ACHN (cell line): ENCODE measurements at places on chromosomes 16 and 17.

DNA sequence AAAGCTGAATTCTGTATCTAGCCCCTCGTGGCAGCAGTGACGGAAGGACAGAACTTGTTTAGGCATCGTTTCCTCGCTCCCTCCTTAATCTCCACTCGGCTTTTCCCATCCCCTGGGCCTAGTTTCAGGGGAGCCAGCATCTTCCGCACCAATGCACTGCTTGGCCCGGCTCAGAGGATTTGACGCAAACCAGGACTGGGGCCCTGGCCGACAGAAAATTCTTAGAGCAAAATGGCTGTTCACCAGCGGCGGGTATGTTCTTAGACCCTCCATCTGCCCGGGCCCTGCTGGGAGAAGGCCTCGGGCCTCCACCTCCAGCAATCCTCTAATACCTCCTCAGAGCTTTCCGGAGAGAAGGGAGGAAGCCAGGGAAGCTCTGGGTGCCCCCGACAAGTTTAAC is 54.6 kb downstream of the TBC1D16 start:
- DNase-seq: no peak

DNA sequence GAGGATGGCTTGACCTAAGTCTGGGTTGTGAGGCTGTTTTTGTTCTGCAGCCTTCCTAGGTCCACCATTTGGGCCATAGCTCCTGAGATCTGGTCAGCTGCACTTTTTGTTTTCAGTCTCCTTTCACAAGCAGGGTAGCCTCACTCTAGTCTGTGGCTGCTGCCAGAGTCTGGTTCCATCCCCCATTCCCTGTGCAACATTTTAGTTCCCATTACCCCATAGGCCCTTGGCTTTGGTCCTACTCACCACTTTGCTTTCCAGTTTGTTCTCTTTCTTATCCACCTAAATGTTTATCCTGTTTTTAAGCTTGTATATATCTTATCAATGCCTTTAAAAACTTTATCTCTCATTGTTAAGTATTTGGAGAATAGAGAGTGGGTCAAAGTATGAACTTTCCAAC is 6.5 kb upstream of the XYLT2 start:
- no peak for DNase-seq

DNA sequence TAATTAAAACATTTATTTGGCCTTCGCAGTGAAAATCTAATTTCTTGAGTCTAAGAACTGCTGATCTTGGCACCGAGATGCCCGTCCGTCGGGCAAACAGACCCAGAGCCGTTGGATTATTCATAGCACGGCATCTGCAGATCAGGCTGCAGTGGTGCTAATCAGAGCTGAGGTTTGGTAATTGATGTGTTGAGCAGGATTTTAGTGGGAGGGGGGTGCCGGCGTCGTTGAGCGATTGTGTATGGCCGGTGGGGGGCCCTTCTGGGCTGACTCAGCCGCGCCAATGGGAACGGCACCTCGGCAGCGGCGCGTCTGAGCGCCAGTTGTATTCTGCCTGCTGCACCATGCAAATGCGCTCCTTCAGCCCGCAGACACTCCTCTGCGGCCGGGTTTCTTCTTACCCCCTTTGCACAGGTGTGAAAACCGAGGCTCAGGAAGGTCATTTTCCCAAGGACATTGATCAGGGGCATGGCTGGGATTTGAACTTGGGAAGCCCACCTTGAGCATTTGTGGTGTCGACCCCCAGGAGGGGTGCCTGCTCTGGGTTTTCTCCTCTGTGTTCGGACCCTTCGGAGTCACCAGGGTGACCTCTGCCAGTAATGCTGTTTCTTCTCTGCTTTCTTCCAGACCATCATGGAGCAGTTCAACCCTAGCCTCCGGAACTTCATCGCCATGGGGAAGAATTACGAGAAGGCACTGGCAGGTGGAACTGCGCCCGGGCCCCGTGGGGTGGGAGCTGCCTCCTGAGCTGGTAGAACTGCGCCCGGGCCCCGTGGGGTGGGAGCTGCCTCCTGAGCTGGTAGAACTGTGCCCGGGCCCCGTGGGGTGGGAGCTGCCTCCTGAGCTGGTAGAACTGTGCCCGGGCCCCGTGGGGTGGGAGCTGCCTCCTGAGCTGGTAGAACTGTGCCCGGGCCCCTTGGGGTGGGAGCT is 18.4 kb downstream of the BAIAP2 start:
- DNase-seq: no peak

- DNase-seq: peak; percentile 76
These were observed at the start of gene MLKL for GRCh38 chr16:74700438-74701225. Gene MLKL (minus strand): TSS chr16:74700862. CDS start chr16:74695757, 5,105 bp downstream.

- peak; percentile 6 for DNase-seq
These were observed 290.6 kb upstream of the CCL2 start for GRCh38 chr17:33964344-33964979.

GRCh38 chr16:1137604-1138003 is 15.3 kb upstream of the CACNA1H start:
- DNase-seq: no peak

- DNase-seq: no peak
These were observed 63.3 kb downstream of the USP32 start for GRCh38 chr17:60328679-60329078.

- DNase-seq: peak; percentile 65
These were observed 150.8 kb downstream of the SSH2 start for GRCh38 chr17:29778956-29779811.

- DNase-seq: no peak
These were observed 563.4 kb upstream of the CA10 start for GRCh38 chr17:52721910-52722309.
